H7 (cell line): ENCODE measurements at places on chromosomes 5 and 9. TPM values are rescaled to one million over a fixed set of nuclear protein-coding genes. Genes with fewer than 3 reads are reported as not detected.
A peak's percentile ranks its signal among the peaks of the same experiment; 100 is the strongest.

DNA sequence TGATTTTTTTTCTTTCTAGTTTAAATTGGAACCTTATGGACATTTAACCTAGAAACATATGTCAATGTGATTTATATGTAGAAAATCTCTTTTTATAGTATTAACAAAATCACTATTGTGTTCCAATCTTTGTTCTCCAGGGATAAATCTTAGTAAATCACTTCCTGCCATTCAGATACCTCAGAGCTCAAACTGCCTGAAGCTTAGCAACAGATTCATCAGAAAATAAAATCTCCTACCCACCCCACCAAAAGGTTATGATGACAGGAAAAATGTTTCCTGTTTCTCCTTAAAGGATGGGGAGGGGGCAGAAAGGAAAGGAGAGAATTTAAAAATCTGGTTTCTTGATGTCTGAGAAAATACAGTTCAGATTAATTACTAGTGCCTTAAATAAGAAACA, 105.0 kb upstream of the TUT7 start:
- DNase-seq, result no peak

DNA sequence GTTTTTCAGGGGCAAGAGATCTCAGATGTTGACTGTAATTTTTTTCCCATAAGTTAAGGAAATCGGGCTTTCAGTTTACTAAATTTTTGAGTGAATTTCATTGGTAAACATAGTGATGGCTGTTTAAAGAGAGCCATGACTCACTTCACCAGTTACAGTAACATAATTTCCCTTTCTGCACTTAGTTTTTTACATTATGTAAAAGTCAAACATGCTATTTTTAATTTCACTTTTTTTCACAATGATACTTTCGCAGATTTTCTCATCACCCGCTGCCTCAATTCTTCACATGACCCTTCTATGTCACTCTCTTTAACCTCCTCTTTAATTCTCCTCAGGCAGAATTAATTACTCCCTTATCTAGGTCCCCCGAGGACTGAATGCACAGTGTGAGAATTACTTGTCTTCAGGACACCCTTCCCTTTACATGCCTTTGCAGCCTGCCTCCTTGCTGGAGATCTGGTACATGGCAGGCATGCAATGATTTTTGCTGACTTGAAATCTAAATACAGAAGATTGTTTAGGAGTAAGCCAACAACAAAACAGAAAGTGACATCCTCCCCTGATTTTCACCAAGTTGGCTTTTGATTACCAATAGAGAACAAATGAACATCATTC, 217.5 kb upstream of the S1PR3 start:
- no peak for DNase-seq

GRCh38 chr9:134553996-134554372, 87.6 kb upstream of the COL5A1 start:
- peak; percentile 59 for DNase-seq

- no peak for DNase-seq
Observed at GRCh38 chr9:17739736-17740135, 160.9 kb downstream of the SH3GL2 start.

DNA sequence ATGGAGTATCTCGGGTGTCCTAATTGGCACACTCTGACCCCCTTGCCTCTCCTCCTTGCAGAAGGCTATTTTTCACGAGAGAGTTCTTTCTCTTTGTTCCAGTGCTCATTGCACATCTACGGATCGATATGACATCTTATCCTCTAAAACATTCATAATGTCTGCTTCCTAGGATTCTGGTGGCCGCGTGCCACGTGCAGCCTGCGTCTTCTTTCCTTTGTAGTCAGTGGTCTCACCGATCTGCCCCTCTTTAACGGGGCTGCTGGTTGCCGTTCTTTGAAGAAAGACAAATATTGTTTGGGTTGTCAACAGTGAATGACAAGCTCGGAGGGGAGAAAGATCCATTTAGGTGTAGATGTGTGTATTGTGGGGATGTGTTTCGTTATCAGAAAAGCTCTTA, 252.4 kb upstream of the WWC1 start:
- DNase-seq, result no peak

- no peak for DNase-seq
Observed at GRCh38 chr9:9574080-9574479, 1038.7 kb downstream of the PTPRD start.

DNA sequence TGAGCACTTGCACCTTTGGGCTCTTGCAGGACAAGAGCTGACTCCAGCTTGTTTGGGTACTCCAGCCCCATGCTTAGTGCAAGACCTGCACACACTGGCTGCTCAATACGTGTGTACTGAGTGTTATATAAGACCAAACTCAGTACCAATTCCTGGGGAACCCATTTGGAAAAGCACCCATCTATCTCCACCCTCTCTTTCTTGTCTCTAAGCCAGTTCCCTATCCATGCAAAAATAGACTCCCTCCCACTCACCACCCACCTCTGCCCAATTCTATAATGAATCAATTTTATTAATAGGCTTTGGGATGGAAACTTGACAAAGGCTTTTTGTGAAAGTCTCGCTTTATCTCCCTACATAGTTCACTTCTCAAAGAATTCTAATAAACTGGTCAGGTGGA, 60.9 kb upstream of the CPLX2 start:
- no peak for DNase-seq

GRCh38 chr9:13082796-13083195, 196.7 kb downstream of the MPDZ start:
- DNase-seq, result no peak

DNA sequence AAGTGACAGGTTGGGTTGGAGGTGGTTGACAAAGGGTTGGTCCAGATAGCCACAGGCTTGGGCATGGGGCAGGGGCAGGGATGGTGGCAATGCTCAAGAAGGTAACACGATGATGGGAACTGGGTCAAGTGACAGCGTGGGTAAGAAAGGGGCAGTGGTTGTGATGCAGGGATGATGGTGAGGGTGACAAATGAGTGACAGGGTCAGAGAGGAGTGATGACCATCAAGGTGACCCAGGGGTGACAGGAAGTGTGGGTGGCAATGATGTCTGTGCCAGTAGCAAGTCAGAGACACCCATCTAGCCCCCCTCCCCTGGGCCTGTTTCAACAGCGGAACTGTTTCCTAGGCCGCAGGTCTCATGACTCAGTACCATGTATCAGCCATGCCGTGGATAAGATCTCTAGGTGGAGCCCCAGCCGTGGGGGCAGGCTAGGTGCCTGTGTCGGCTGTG, 20.5 kb downstream of the AQP3 start:
- DNase-seq, result no peak

DNA sequence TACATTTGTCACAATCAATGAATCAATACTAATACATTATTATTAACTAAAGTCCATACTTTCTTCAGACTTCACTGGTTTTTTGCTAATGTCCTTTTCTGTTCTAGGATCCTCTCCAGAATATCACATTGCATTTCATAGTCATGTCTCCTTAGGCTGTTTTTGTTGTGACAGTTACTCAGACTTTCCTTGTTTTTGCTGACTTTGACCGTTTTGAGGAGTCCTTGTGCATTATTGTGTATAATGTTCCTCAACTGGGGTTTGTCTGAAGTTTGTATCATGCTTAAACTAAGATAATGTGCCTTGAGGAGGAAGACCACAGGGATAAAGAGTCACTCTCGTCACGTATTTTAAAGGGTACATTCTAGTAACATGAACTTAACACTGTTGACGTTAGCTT, 376.9 kb downstream of the NTRK2 start:
- no peak for DNase-seq

DNA sequence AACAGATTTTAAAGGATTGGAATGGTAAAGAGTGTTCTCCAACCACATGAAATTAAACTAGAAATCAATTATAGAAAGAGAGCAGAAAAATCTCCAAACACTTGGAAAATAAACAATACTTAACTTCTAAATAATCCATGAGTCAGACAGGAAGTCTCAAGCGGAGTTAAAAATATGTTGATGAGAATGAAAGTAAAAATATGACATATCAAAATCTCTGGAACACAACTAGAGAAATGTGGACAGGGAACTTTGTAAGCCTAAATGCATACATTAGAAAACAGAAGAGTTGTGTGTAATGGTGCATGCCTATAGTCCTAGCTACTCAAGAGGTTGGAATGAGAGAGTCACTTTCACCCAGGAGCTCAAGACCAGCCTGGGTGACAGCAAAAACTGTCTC, 47.9 kb upstream of the ZNF618 start:
- DNase-seq, result no peak

GRCh38 chr9:116238225-116238624, 84.6 kb downstream of the PAPPA start:
- no peak for DNase-seq

DNA sequence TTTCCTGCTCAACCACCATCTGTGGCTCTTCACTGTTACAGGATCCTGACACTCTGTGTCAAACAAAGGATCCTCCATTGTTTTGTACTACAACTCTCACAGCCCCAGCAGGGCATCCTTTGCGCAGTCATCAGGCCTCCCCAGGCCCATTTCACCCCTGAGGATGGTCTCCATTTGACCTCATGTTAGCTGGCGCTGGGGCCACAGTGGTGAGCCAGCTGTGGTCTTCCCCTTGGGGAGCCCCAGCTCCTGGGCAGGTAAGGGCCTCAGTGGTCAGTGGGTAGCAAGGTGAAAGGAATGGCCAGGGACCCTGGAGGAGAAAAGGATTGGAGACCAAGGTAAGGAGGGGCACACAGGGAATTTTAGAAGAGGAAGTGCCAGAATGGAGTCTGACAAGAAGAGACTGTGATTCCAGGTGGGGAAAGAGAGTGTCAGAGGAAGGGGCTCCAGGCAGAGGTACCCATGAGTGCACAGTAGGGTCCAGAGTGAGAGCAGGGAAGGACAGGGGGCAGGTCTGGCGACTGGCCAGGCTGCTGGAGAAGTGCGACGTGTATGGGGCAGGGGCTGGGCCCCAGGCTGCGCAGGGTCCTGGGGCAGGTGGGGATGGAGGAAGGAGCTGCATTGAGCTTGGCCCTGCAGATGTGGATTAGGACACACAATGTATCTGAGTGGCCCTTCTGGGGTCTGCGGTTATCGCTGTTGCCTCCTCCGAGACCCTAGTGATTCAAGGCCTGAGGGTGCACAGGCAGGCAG, 109.9 kb downstream of the PHF2 start:
- no peak for DNase-seq

DNA sequence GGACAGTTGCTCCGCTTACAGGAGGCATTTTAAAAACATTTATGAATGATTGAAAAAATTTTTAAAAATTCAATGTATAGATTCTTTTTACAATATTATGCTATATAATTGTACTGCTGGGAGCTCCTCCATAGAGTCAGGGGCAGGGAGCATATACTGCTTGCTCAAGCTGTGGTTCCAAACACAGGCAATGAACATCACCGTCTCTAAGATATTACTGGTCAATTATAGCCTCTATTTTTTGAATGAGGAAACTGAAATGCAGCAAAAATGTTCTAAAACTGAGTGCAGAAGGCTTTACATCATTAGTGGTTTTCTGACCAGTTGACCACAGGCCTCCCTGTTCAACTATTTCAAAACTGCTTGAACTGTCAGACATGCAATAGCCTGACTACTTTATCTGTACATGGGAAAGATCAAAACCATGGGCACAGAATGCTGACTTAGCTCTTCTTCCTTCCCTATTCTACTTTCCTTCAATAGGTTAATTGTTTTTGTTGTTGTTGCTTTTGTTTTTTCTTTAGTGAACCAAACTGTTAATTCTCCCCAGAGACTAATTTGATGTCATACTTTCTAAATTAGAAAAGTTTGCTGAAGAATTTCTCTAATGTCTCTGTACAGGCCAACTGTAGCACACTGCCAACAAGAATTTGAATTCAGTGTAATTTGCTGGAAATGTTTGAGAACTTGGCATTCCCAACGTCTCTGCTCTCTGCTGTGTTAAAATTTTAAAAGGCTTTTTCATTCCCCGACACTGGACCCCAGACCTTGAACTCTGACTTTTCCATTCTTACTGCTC, 107.6 kb upstream of the MPDZ start:
- DNase-seq, result no peak

DNA sequence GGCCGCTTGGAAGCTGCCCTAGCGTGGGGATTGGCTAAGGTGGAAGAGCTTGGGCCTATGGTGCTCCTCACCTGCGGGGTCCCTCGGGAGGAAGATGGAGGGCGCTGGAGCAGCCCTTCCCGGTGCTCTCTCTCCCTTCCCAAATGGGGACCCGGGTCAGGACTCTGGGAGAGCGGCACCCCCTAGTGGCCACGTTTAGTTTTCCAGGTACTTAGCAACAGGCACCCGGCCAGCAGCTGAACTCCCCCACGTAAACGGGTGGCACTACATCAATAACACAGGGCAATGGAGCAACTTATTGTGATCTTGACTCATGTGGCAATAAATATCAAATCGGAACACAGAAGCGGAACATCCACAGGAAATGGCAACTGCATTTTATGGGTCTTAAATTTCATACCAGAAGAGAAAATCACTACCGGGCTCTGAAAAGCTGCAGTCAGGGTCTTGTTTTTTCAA, 316.6 kb downstream of the AGTPBP1 start:
- DNase-seq, result peak; percentile 80

DNA sequence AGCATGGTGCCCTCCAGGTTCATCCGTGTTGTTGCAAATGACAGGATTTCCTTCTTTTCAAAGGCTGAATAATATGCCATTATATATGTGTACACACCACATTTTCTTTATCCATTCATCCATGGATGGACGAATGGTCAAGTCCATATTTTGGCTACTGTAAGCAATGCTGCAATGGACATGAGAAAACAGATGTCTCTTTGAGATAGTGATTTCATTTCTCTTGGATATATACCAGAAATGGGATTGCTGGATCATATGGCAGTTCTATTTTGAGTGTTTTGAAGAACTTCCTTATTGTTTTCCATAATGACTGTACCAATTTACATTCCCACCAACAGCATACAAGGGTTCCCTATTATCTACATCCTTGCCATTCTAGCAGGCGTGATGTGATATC, 67.9 kb downstream of the TEK start:
- DNase-seq, result no peak

DNA sequence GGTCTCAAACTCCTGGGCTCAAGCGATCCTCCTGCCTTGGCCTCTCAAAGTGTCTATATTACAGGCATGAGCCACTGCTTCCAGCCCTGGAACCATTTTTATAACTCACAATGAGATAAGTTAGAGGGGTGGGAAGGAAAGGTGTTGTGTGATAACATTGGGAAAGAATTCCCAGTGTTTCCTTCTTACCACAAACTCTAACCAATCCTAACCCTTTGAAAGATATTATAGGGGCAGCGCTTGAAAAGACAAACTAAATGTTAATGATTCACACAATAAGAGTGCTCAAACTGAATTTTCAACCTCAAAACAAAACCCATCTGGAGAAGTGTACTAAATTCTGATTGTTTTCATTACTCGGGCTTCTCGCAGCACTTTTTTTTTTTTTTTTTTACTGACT, 109.7 kb downstream of the TSSK1B start:
- DNase-seq, result no peak

- no peak for DNase-seq
Observed at GRCh38 chr5:21661184-21661583, 1192.0 kb downstream of the CDH12 start.

DNA sequence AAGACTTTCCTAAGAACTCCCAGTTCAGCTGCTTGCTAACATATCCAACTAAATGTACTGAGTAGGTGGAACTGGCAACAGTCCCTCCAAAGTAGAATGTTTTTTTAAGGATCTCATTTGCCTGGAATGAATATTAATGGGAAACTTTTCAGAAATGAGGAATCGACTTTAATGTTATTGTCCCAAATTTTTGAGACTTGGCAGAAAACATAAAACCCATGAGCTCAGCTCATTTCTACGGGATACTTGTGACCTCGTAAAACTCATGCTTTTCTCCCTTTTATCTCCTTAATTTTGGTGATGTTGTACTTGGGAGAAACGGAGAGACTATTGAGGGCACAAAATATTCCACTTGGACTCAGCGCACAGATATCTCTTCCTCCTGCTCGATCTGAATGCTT, 296.8 kb downstream of the EBF1 start:
- no peak for DNase-seq

Gene CCL27
- total RNA-seq, result 0.10 and 0.41 TPM in 2 replicates

Gene ENTPD8
- total RNA-seq, result 0.55 and 0.76 TPM in 2 replicates

Gene STK32A
- total RNA-seq, result 0.35 and 0.78 TPM in 2 replicates

Gene SV2C
- under 0.01 TPM in 1 of 2 replicates, not detected in the other for total RNA-seq

Gene PCDHB10
- 0.03 and 0.33 TPM in 2 replicates for total RNA-seq

Gene LOX
- total RNA-seq, result 0.44 and 0.45 TPM in 2 replicates

Gene OMD
- total RNA-seq, result not detected in 2 replicates
